Stimulated activated CD8-positive, alpha-beta memory T cell treated with anti-CD3 and anti-CD28 coated beads, Interleukin-7, amount 100 ng/mL, for 1 hour (primary cell): ENCODE measurements at places on chromosomes 16 and 17.
A peak's percentile ranks its signal among the peaks of the same experiment; 100 is the strongest.

- no peak for DNase-seq
Measured at GRCh38 chr17:76266244-76266938, 1.2 kb downstream of the UBALD2 start.

DNA sequence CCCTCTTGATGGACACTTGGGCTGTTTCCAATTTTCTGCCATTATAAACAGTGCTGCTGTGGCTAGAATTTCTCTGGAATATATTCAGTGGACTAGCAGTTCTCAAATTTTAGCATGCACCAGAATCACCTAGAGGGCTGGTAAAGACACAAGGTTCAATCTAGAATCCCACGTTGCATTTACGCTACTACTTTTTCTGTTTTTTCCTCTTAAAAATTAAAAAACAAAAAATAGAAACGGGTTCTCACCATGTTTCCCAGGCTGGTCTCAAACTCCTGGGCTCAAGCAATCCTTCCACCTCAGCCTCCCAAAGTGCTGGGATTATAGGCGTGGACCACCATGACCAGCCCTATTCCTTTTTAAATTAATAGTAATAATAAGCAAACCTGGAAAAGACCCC lies 14.5 kb upstream of the PRM1 start:
- DNase-seq: no peak

GRCh38 chr17:72403713-72404209 lies 282.9 kb downstream of the SOX9 start:
- DNase-seq: no peak

DNA sequence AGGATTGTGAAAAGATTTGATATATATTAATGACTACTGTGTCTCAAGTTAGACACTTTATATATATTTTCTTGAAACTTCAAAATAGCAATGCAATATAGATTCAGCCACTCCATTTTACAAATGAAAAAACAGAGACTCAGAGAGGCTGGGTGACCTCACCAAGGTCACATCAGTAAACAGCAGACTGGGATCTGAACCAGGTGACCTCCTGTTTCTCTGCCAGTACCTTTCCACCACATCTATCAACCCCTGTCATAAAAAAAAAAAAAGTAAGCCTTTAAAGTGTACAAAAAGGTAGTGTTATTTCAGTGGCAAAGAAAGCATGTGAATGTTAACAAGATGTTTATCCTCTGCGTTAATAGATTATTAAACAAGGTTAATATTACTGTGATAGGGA lies 466.5 kb upstream of the DYNLRB2 start:
- DNase-seq: no peak

- DNase-seq: peak; percentile 19
Measured at GRCh38 chr17:1764284-1764683, 2.4 kb downstream of the SERPINF1 start.

GRCh38 chr17:29379084-29379991 lies 10.8 kb upstream of the TAOK1 start:
- no peak for DNase-seq

DNA sequence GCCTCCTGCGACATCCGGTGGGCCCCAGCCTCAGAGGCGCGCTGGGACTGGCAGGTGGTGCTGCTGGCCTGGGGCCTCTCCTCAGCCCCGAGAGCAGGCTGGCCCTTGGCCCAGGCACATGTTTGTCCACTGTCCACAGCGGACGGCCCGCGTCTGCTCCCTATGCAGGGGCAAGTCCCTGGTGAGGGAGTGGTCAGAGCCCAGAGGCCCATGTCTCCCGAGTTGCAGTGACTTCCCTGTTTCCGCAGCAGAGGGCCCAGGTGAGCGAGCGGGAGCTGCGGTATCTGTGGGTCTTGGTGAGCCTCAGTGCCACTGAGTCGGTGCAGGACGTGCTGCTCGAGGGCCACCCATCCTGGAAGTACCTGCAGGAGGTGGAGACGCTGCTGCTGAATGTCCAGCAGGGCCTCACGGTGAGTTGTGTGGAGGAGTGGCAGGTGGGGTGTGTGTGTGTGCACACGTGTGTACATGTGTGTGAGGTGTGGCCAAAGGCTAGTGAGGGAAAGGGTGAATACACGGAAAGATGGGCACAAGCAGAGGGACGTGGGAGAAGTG lies 10.4 kb downstream of the IL34 start:
- DNase-seq: no peak

DNA sequence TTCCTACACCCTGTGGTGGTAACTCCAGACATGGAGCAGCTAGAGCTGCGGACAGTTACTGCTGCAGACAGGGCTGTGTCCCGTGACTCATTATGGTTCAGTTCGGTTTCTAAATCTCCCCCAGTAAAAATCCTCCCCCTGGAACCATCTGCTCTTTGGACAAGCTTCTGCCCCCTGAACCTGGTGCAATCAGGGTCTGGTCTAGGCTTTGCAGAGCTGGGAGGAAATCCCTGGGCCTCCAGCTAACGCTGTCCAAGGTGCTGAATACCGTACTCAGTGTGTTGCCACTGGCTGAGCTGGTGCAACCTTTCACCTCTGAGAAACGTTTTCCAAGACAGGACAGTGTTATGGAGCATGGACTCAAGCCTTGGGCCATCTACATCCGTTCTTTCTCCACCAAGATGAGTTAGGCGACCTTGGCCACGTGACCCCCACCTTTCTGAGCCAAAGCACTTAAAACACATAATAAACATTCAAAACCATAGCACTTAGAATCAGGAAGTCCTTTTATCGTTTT lies 142.0 kb downstream of the CPPED1 start:
- DNase-seq: no peak

DNA sequence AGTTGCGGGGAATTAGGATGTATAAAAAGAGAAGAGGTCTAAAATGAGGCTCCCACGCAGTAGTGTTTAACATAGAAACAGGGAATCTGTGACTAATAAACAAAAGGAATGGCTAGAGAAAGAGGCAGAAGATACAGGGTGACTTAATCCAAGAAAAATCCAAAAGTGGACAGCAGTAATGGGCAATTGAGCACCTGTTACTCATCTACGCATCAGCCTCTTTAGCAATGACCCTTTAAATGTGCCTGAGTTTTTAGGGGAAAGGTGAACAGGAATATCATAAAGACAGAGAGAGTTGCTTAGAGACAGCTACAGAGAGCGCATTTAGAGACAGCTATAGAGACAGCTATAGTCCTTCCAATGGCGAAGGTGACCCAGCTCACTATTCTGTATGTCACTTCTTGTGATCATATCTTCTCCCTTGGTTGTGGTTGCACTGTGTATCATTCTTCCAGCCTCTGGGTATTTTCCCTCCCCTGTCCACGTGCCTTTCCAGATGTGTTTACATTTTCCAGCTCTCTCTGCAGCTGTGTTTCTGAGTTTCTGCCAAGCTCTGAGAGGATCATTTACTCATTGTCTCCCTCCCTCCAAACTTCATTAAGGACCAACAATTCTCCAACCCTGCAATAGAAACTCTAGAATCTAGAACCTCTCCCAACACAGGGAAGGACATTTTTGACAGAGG lies 61.5 kb downstream of the MYOCD start:
- no peak for DNase-seq

DNA sequence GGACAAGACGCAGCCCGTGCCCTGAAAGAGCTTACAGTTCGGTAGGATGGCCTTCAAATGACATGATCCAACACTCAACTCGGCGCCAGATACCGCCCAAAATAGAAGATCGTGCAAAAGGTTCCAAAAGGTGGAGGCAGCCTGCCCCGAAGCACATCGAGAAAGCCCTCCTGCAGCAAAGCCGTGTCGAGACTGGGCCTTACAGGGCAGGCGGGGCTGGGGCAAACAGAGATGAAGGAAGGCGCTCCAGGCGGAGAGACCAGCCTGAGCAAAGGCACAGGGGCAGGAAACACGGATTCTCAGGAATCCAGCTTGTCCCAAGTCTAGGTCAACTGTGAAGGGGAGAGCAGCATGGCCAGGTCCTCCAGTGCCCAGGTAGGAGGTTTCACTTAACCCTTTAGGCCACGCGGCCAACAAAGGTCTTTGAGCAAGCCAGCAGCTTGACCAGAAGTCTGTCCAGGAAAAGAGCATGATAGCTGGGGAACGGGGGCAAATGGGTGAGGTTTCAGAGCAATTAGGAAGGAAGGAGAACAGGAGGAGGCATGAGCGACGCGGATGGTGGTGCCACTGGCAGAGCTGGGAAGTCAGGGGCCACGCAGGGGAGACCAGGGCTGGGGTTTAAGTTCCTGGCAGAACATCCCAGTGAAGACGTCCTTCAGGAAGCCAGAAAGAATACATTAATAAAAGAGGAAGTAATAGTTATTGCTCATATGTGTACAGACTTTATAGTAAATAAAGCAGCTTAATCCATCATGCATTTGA lies 21.2 kb upstream of the EIF1 start:
- DNase-seq: no peak

DNA sequence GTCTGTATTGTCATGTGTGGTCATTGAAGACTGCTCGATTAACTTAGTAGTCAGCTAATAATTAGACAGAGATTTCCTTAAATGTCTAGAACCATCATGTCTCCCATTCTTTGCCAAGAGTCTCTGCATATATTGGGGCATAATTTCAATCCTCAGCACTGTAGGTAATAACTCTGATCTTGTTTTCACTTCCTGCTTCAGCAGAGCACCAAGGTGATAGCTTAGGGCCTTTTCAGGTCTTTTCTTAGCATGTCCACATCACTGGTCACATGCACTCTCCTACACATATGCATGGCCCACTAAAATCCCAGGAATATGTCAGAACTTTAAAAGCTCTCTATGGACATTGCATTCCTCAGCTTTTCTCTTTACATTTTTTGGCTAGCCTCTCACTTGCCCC lies 110.3 kb upstream of the NACA2 start:
- DNase-seq: no peak

- DNase-seq: no peak
Measured at GRCh38 chr16:30896261-30896888, at the start of gene CTF1. Gene CTF1 (plus strand): TSS chr16:30896614. CDS start chr16:30896644, 30 bp downstream.

GRCh38 chr17:77530591-77530990 lies 389.8 kb downstream of the SEC14L1 start:
- DNase-seq: no peak

DNA sequence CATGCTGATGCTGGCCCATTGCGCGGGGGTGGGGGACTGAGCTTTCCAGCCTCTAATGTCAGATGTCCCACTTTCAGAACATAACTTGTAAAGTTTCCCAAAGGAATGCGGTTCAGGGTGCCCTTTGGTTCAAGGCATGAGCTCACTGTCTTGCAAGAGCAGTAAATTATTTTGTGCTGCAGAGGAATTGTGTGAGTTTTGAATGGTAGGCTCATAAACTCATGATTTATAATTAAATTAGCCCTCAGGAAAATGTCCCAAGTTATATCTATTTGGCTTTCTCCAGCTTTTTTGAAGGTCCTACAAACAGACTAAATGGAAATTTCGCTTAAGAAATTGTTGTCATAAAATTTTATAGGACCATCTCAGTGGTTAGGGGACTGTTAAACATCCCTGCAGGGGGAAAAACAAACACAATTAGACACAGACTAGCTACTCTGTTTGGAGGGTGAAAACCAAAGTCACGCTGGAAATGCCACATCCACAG lies 321.8 kb downstream of the HS3ST3B1 start:
- DNase-seq: no peak

DNA sequence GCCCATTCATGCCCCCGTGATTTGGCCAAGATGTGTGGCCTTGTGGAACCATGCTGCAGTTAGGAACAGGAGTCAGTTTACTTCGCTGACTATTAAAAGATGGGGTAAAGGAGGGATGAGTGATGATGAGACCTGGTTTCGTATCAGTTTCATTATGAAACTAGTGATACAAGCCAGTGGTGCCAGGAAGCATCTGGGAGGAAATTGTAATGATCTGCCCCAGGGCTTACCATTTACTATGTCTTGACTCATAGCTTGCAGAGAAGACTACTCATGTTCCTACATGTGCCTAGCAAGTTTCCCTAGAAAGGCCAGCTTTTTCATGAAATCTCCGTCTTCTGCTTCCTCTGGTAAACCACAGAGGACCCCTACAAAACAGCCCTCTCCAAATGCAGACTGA lies 23.2 kb downstream of the CDH3 start:
- DNase-seq: no peak

- no peak for DNase-seq
Measured at GRCh38 chr16:58384437-58385055, 7.7 kb upstream of the GINS3 start.

DNA sequence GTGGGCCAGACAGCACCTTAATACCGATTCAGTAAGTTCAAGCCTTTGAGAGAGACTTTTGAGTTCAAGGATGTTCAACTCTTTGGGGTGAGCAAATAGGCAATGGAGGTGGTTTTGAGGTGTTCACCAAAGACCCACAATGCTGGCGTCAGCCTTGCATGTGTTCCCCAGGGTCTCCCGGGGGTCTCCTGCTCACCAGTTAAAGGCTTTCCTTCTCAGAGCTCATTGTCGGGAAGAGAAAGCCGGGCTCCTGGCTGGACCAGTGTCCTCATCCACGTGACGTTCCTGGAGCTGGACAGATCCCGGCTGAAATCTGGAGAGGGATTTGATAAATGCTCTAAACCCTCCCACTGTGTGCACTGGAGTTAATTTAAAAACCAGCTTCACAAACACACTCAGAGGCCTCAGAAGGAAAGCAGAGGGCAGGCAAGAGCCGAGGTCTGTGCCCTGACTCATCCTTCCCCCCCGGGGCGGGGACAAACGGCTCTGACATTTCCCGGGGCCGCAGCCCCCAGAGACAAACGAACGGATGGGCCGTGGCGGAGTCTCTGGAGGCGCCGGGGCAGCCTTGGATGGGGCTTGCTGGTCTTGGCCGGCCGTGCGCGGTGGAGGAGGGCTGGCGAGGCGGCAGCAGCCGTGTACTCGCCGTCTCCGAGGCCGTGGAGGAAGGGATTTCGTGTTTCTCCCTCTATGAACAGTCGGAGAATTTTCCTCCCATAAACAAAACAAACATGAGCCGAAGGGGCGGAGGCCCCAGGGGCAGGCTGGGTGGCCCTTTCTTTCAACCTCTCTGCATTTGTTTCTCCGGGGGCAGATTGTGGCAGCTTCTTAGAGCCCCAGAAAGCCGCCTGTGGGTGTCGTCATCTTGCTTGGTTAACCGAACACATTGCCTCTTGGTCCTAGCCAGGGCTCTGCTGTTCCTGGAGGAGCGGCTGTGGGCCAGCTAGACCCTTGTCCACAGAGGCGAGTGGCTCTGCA lies 94.2 kb downstream of the NTN1 start:
- DNase-seq: peak; percentile 13

- DNase-seq: no peak
Measured at GRCh38 chr16:68373528-68374245, 62.9 kb downstream of the PRMT7 start.

DNA sequence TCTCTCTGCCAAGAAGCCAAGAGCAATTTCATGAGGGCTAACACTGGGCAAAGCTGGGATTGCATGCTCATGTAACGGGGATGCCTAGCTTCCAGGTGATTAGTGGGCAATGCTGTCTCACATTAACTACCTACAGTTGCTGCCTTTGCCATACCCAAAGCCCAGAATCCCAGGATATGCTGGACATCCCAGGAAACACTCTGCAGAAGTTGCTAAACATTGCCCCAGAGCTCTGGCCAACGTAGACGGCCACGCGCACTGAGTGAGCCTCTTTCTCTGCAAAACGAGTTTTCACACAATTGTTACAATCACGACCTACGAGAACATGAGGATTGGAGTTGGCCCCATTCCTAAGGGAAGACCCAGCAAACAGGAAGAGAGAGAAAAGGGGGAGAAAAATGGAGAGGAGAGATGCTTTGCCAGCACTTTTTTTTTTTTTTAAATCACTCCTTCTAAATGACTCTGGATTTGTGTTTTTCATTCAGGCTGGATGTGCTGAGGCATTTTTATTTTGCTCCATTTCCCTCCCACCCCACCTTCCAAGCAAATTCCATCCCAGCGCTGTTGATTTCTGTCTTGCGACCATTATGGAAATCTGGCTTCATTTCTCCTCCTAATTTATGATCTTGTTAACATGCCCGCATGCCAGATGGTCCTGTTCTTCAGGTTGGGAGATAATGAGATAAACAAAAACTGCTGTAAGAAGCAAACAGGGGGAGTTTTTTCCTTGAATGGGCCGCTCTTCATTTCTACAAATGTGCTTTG lies 112.8 kb upstream of the DNAH9 start:
- no peak for DNase-seq

- DNase-seq: no peak
Measured at GRCh38 chr17:43832168-43832975, 574 bp downstream of the MPP3 start.
